ENCODE measurements at places on chromosomes 1 and 21.

GRCh38 chr1:84795213-84795612, 97.8 kb downstream of the LPAR3 start:
- DNase-seq = no peak

GRCh38 chr1:170296642-170297041, 150.9 kb downstream of the NTMT2 start:
- DNase-seq = no peak

GRCh38 chr1:204731985-204732575, 46.5 kb upstream of the LRRN2 start:
- DNase-seq = no peak

- DNase-seq = no peak
Observed at GRCh38 chr1:4452701-4453100, 201.7 kb upstream of the AJAP1 start.

GRCh38 chr1:174074757-174075156, 52.6 kb upstream of the RC3H1 start:
- no peak for DNase-seq

- DNase-seq = no peak
Observed at GRCh38 chr1:186404454-186405051, 28.9 kb downstream of the ODR4 start.

- no peak for DNase-seq
Observed at GRCh38 chr1:233960386-233960785, 55.9 kb downstream of the SLC35F3 start.

DNA sequence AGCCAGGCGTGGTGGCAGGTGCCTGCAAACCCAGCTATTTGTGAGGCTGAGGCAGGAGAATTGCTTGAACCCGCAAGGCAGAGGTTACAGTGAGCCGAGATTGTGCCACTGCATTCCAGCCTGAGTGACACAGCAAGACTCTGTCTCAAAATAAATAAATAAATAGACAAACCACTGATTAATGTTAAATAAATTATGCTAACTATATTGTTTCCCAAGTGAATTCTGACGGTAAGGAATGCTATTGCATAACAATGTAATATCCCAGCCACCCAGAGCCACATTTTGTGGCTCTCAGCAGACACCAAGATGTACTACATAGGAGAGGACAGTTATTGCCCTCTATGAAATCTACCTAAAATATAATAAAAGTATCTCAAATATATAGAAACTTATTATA, 55.4 kb downstream of the LPGAT1 start:
- no peak for DNase-seq

GRCh38 chr1:115313182-115313581, 24.9 kb downstream of the NGF start:
- no peak for DNase-seq

- no peak for DNase-seq
Observed at GRCh38 chr1:65904681-65905083, 112.0 kb downstream of the PDE4B start.

- no peak for DNase-seq
Observed at GRCh38 chr1:192615055-192615454, 20.9 kb upstream of the RGS13 start.

DNA sequence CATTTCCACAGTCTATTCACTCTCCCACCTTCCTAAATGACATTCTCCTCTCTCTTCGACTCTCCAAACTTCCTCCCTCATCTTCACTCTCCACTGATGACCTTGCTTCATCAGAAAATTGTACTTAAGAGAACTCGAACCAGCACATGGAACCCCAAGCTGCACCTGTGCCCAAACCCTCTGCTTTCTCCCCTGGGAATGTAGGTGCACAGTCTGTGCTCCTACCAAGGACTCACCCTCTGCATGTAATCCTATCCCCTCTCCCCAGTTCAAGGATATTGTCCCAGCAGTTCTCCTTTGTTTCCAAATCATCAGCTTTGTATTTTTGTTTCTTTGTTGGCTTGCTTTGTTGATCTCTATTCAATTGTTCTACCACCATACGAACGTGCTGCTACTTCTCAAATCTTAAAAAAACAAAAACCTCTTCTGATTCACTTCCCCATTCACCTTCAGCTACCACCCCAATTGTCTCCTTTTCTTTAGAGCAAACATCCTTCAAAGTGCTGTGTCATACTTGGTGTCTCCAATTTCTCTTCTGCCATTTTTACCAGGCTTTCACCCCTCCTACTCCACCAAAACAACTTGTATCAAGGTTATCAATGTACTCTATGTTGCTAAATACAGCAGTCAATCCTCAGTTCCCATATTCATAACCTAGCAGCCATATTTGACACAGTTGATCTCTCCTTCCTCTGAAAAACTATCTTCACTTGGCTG, 26.8 kb downstream of the RAB3B start:
- DNase-seq = no peak

GRCh38 chr1:152108882-152109222, 6.4 kb downstream of the TCHH start:
- DNase-seq = no peak

- DNase-seq = no peak
Observed at GRCh38 chr1:115862403-115862802, 21.5 kb upstream of the NHLH2 start.

DNA sequence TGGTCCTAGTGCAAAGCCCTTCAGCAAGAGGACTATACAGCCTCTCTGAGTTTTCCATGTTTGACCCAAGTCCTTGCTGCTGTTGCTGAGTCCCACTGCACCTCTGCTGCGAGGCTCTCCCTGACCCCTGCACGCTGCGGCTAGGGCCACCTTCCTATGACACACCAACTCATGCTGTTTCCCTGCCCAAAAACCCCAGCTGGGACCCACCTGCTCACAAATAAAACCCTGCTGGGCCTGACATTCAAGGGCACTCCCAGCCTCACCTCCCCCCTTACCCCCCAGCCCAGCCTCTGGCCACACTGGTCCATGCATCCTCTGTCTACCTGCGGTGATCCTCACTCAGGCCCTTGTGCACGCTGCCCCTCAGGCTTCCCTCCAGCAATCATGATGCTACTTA, 12.3 kb upstream of the ASCL5 start:
- no peak for DNase-seq
